Activated T-helper 1 cell treated with anti-CD3 and anti-CD28 coated beads, Interleukin-12 subunit alpha, Interleukin-12 subunit beta, Interleukin-2, Interleukin-4 antibody, amounts not matched to agents 30 ng/mL and 10 ng/mL and 1 ng/mL, durations not matched to agents 14 hours and 24 hours and 36 hours (primary cell): ENCODE measurements at places on chromosomes 12 and 14. TPM values are rescaled to one million over a fixed set of nuclear protein-coding genes. Genes with fewer than 3 reads are reported as not detected.
A peak's percentile ranks its signal among the peaks of the same experiment; 100 is the strongest.

DNA sequence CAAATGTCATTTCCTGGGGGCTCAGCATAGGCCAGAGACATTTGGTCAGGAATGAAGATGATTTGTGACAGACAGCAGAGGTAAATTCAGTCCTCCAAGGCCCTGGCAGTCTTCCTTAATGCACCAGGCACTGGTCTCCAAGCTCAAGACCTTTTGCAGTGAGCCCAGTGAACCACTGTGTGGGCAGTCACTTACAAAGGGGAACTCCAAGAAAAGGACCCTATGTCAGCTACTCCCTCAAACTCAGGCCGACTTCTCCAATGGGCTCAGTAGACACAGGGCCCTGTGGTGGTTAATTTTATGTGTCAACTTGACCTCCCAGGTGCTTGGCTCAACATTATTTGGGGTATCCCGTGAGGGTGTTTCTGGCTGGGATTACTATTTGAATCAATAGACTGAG is 29.3 kb upstream of the PLEK2 start:
- H3K36me3 ChIP-seq: no peaks in the 10 kb centered on the region
- H3K4me3 ChIP-seq: no peak overlapping the region
- no peak overlapping the region for H3K27ac ChIP-seq
- no peak for DNase-seq
- H3K27me3 ChIP-seq: peaks cover 22% of the 10 kb centered on the region
- no peaks in the 10 kb centered on the region for H3K4me1 ChIP-seq

Gene LRP10
- total RNA-seq: 44.6 and 46.0 TPM in 2 replicates

DNA sequence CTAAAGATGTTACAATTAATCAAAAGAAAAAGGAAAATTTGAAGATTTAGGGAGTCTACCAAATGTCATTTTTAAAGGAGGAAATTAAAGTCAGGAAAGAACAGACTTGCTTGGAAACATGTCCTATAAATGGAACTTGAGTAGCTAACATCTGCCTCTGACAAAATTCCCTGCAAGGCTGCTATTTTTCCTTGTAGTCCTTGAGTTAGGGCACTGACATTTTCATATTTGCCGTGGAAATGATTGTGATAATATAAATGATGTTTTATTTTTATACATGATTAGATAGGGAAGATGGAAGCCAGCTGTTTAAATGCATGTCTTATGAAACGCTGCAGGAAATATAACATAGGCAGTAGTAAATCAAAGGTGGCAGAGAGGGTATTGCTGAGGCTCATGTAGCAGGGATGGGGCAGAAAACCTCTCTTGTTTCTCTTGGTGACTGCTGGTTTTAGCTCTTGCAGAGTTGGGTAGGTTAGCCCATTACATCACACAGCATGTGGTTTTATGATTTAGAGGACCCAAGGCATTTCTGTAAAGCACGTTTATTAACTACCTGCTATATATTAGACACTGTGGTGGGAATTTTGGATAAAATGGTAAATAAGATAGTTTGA is 21.7 kb downstream of the NUBPL start:
- H3K27ac ChIP-seq: no peak overlapping the region
- no peaks in the 10 kb centered on the region for H3K27me3 ChIP-seq
- no peak for DNase-seq
- no peaks in the 10 kb centered on the region for H3K36me3 ChIP-seq

DNA sequence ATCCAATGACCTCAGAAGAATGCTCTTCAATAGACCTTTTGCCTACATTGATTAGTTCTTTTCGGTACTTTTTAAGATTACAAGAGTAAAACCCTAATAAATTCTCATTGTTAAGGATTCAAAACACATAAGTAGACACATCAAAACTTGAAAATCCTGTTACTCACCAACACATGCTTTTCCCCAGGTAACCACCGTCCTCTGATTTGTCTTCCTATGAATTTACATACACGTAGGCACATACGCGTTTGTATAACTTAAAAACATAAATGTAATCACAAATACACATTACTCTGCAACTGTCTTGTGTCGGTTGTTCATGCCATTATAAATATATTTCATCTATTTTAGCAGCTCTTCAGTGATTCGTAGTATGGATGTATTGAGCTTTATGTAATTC is 910 bp upstream of the WASHC4 start:
- DNase-seq: no peak
- H3K27ac ChIP-seq: no peak overlapping the region
- peaks cover 33% of the 10 kb centered on the region for H3K4me1 ChIP-seq
- peaks cover 29% of the 10 kb centered on the region for H3K27me3 ChIP-seq
- peak overlapping the region; percentile 95 for H3K4me3 ChIP-seq

Gene RASSF9
- not detected in 2 replicates for total RNA-seq
